ENCODE measurements at places on chromosomes 1 and 21.

GRCh38 chr1:10569531-10569930 lies 94.8 kb downstream of the PEX14 start:
- no peak for DNase-seq

DNA sequence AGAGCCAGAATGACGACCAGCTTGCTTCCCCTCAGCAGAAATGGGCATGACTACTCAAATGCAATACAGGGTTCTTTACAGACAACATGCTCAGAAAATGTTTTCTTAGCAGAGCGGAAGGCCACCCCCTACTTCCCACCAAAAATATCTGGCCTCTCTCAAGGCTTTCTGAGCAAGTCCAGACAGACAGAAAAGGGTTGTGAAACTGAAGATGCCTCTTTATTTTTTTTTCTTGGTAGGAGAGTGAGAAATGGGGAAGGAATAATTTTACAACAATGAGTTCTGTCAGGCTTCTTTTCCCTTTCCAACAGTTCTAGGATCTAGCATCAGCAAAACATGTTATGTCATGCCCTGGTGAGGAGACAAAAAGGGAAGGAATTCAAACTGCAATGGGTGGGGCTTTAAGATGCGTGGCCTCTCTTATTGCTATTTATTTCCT lies 172.0 kb upstream of the CAMK1G start:
- DNase-seq: no peak

- no peak for DNase-seq
These were observed 9.1 kb downstream of the ANGPTL7 start for GRCh38 chr1:11198257-11198656.

GRCh38 chr1:43901196-43901961 lies 32.2 kb upstream of the ARTN start:
- no peak for DNase-seq

- DNase-seq: peak; percentile 25
These were observed 930 bp downstream of the ARHGEF10L start for GRCh38 chr1:17540255-17541001.
